ENCODE measurements at places on chromosomes 3 and 15.

DNA sequence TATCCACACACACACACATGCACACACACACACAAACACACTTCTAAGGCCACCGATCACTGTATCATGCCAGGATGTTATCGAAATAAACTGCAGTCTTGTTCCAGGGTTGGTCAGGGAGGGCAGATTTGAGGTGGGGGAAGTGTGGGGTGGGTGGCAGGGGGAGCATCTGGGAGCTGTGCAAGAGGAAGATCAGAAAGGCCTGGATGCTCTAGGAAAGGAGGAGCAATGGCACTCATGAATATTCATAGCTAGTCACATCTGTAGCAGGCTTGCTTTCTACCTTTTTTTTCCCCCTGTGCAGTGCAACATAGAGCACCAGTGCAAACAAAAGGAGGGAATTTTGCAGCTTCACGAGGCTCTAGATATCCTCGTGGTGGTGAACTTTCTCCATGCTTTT, 84.9 kb downstream of the MEIS2 start:
- no peak for DNase-seq

GRCh38 chr15:70625438-70625837, 137.9 kb downstream of the UACA start:
- no peak for DNase-seq

DNA sequence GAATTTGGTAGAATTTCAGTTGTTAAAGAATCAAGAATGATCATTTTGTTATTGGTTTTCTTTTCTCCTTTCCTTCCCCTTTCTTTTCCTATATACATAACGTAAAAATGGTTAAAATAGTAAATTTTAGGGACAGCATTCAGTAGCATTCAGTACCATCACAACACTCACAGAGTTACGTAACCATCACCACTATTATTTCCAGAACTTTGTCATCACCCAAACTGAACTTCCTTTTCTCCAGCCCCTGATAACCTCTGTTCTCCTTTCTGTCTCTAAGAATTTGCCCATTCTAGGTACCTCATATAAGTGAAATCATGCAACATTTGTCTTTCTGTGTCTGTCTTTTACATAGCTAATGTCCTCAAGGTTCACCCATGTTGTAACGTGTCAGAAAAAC, 165.3 kb downstream of the AKAP13 start:
- DNase-seq, result no peak

GRCh38 chr15:50077176-50077575, 41.9 kb downstream of the ATP8B4 start:
- DNase-seq, result no peak

DNA sequence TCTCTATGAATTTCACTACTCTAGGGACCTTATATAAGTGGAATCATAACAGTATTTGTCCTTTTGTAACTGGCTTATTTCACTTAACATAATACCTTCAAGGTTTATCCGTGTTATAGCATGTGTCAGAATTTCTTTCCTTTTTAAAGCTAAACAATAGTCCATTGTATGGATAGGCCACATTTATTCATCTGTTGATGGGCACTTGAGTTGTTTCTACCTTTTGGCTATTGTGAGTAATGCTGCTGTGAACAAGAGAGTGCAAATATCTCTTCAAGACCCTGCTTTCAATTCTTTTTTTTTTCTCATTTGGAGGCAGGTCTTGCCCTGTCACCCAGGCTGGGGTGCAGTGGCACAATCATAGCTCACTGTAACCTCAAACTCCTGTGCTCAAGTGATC, 56.5 kb downstream of the CHCHD6 start:
- no peak for DNase-seq

DNA sequence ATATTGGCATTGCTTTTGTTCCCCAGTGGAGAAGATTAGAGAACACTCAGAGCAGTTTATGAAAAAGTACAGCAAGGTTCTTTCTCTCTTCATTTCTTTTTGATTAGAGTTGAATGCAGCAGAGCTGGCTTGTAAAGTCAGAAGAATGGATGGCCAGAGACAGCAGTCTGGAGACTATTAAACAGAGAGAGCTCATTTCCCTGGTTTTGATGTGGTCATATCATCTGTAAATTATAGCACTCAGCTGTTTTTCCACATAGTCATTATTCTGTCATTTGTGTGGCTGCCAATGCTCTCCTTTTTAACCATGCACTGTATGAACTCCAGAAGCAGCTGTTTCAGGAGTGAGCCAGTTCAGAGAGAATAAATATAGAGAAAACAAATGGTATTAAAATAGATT, 177.4 kb upstream of the CRBN start:
- DNase-seq, result no peak

DNA sequence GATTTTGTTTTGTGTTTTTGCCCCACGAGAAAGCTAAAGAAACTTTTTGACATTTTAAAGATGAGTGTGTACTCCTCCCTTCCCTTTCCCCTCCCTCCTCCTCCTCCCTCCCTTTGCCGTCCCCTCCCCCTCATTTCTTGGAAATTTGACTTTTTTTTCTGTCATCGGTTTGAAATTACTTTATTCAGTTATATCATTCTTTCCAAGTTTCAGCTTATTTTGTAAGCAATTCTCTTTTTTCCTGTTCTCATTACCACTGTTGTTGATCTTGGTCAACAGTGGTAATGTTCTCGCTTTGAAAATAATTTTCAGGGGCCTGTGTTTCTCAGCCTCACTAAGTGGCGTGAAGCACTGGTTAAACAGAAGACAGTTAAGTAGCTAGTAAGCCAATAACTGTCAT, 178.4 kb downstream of the AKAP13 start:
- no peak for DNase-seq

DNA sequence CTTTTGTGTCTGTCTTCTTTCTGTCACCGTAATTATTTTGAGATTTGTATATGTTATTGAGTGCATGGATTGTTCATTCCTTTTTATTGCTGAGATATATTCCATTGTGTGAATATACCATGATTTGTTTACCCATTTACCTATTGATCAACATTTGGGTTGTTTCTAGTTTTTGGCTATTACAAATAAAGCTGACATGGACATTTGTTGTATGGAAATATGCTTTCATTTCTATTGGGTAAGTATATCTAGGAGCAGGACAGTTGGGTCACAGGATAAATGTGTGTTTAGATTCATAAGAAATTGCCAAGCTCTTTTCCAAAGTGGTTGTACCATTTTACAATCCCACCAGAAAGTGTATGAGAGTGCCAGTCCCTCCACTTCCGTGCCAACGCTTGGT, 51.2 kb downstream of the PFN2 start:
- DNase-seq, result no peak

GRCh38 chr3:53519065-53519709, 24.8 kb downstream of the CACNA1D start:
- DNase-seq, result no peak

GRCh38 chr3:152853196-152853595, 18.3 kb downstream of the P2RY1 start:
- DNase-seq, result no peak

DNA sequence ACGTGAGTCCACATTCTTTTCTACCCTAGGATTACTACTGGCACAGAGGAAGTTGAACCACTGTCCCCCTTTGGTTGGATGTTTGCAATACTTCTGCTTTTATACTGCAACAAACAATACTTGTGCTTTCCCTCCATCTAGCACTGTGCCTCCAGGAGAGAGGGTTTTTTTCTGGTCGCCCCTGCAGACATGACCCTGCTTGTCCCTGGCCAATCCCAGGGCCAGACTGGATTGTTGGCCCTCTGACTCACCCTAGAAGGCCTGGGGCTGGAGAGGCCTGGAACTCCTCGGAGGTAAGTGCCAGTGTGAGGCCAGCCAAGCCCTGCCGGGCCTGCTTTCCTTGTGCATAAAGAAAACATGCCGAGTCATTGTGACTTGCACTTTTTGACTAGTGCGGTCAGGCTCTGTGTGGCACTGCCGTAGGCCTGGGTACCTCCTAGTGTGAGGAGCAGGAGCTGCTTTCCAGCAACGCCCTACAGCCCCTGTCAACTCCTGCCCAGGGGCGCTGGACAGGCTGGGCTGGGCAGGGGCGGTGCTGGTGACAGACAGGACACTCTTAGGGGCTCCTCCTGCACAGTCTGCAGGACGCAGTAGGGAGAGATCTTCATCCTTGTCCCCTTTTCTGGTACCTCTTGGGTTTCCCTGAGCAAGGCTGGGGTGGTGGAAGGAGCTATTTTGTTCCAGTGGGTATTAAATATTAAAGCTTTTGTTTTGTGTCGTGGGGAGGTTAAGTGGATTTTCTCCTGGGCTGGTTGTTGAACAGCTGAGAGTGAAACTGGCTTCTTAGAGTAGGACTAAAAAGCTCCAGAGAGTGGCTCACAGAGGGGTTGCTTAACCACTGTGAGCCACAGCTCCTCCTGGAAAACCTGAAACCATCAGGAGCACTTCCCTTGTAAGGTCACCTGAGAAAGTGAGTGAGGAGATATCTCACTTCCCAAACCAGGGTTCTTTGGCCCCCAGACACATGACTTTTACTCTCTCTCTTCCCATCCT, 14.4 kb upstream of the TKT start:
- DNase-seq, result peak; percentile 98

GRCh38 chr3:17602126-17602525, 140.3 kb downstream of the TBC1D5 start:
- no peak for DNase-seq

DNA sequence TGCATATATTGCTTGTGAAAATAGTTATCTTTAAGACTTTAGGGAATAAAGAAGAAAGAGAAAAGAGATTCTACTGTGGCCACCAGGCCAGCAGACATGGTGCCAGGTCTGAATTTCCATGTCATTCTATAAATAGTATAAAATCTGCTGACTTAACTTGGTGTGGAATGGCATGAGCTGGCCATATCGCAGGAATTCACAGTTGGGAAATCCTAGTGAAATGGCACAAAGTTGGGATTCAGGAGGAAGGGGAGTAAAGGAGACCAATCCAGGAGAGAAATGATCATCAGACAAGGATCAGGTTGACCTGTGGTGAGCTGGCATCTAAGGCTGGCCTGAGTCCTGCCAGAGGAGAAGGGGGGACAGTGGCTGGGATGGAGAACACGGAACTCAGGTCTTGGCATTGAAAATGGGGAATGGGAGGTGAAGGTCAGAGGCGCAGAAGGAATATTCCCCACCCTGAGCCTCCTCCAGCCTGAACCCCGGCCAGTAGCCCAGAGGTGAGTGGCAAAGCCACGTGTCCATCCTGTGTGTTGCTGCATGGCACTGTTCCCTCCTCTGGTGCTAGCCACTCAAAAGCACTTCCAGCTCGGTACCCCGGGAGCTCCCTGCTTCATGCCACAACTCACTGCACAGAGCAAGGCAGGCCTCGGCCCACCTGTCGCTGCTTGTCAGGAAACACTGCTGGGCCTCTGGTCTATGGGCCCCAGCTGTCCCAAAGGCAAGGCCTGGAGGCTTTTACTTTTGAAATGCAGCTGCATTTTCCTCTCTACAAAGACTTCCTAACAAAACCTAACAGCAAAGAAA, 51.4 kb downstream of the SSUH2 start:
- no peak for DNase-seq

GRCh38 chr15:91988071-91988470, 134.6 kb downstream of the SLCO3A1 start:
- no peak for DNase-seq

GRCh38 chr15:75182187-75183131, 19.2 kb upstream of the C15orf39 start:
- peak; percentile 3 for DNase-seq

GRCh38 chr3:148360051-148360450, 337.7 kb upstream of the AGTR1 start:
- DNase-seq, result no peak
